ENCODE measurements at places on chromosomes 6 and 20.
A peak's percentile ranks its signal among the peaks of the same experiment; 100 is the strongest.

DNA sequence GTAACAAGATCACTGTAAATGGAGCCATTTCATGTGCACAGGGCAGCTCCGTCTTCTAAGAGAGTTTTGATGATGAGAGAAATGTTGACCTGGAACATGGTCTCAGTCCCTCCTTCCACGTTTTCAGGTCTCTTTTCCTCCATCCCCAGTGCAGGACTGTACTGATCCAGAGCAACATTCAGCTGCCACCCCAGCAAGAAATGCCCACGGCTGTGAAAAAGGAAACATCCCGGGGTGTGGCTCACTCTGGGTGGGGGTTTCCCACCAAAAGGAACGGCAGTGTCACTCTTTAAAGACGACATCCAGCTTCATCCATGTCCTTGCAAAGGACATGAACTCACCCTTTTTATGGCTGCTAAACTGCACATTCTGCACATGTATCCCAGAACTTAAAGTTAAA, 92.6 kb downstream of the ERMARD start:
- no peak for DNase-seq

DNA sequence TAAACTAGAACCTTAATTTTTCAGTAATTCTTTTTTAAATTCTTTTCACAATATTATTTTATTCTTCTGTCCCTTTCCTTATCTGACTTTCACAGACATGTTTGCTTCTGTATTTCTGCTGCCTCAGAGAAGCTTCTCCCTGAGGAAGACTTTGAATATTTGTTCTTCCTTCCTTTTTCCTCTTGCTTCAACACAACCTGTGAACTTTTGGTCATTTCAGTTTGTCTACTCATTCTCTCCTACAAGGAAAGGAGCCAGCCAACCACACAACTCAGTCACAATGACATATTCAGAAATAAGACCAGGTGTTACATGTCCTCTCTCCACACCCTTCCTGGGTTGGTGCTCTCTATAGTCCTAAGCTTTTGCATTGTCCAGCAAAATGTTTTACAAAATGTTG, 310.4 kb downstream of the TFAP2B start:
- DNase-seq = no peak

- no peak for DNase-seq
Observed at GRCh38 chr6:98272060-98272459, 562.3 kb upstream of the POU3F2 start.

DNA sequence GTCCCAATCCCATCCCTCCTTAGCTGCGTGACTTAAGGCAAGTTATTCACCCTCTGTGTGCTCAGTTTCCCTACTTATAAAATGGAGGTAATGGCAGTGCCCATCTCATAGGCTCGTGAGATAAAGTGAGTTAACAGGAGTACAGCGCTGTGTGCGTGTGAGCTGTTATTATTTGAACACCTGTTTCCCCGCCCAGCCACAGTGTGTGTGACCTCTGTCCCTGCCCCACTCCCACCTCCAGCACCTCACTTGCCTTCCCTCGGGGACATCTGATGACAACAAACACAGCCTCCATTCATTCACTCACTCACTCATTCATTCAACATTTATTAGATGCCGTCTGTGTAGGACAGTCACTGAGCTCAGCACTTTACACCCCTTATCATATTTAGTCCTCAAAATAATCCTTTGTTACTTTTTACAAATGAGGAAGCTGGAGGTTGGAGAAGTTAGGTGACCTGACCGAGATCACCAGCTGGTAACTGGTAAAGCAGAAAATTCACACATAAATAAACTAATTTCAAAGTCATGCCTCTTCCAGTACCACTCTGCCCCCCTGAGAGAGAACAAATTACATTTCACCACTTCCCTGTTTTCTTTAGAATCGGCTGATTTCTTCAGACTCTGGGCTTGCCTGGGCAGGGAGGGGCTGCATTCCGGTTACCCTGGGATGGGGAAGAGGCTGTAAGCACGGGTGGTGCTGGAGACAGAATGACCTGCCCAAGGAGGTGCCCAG, 58.6 kb downstream of the CPNE5 start:
- DNase-seq = no peak

DNA sequence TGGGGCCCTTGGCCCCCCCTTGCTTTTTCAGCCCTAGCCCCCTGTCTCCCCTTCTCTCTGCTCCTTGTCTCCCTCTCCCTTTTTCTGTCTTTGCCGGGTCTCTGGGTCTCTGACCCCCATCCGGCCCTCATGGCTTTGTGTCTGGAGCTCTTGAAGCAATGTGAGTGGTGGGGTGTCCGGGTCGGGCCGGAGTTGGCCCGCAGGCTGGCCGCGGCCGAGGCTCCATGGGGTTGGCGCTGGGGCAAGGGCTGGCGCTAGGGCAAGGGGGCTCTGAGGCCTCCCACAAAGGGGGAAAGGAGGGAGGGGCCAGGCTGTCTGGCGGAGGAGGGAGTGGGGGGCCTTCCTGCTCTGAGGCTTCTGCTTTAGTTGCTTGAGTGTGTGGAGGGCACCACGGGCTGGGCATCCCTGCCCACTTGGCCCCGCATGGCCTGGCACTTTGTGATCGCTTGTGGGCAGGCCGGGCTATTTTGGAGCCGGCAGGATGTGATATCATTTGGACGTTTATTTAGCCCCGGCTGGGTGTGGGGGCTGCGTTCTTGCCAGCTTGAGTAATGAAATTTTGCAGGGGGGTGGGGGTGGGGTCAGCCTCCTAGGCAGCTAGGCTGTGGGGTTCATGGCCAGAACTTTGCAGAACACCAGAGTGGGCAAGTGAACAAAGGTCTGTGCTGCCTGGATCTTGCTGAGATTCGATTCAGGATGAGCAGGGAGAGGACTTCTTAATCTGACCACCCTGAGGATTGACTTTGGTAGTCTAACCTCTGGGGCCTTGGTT, 78.7 kb upstream of the MYL9 start:
- DNase-seq = peak; percentile 48

- no peak for DNase-seq
Observed at GRCh38 chr6:145744619-145745018, 9.3 kb upstream of the EPM2A start.

DNA sequence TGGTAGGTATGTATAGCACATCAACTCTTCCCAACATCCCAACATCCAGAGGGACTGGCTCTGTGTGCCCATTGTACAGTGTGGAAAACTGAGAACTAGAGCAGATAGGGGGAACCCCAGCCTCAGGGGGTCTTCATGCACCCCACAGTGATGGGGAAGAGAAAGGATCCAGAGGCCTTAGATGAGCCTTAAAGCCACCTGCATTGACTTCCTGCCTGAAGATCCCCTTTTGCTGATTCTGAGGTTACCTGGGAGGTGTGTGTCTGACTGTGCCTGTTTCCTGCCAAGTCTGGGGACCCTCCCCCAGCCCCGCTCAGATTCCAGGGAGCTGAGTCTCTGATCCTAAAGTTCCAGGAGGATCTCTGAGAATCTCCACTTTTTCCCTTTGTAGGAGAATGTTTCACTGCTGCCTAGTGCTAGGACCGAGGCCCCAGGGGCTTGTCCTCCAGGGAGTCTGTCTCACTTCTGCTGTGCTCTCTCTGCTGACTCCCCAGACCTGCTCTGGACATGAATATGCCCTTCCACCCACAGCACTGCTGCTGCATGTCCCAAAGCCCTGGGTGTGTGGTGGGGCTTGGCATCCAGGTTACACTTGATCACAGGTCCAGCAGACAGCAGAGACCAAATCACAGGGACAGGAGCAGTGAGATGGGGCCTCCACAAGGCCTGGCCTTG, 12.8 kb upstream of the PGC start:
- no peak for DNase-seq

DNA sequence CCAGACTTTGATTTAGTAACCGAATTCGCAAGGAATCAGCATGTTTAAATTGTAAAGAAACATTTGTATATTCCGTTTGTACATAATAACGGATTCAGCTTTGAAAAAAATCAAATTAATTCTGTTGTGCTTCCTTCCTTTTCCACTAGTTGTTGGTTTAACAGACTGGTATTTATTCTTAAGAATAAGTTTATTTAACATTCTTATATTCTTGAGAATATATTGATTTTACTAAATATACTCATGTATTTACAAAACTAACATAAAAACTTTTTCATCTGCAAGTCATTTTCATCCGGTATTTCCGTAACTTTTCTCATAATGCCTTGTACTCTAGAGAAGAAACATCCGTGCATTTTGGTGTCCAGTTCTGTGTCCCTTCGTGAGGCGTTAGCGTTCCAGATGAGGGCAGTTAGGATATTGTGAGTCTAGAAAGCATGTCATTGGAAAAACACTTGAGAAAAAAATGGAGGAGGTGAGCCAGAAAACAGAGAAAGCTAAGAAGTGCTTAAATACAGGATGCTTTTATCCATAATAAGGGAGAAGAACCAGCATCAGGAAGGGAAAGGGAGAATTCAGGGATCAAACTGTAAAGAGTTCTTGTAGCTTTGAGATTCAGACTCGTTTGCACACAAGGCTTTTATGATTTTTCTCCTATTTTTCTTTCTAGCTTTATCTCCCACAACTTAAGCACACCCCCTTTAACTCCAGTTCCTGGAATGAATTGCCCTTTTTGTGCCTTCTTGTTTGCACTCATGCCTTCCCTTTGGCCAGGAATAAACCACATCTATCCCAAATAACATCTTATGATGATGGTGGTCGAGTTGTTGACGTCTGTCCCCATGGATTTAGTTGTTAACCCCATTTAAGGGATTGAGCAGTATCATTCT, 1.8 kb downstream of the WRNIP1 start:
- no peak for DNase-seq

GRCh38 chr20:11200423-11200822, 526.6 kb upstream of the JAG1 start:
- DNase-seq = no peak

DNA sequence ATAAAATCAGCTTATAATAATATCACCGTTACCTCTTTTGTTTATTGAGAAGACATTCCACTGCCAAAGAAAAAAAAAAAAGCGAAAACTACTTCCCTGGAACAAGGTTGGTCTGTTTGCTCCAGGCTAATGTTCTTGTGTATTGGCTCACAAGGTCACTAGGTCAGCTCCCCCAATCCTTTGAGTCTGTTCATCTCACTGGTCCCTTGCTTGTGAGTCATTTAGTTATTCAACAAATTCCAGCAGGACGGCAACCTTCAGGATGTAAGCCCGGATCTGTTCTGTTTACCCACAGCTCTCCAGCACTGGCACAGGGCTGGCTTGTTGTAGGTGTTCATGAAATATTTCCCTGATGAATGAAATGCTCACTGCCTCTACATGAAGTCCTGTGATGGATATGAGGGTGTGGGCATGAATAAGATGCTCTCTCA, 3.3 kb downstream of the ARHGAP40 start:
- no peak for DNase-seq

GRCh38 chr6:56637640-56638039, 5.0 kb downstream of the DST start:
- peak; percentile 73 for DNase-seq

DNA sequence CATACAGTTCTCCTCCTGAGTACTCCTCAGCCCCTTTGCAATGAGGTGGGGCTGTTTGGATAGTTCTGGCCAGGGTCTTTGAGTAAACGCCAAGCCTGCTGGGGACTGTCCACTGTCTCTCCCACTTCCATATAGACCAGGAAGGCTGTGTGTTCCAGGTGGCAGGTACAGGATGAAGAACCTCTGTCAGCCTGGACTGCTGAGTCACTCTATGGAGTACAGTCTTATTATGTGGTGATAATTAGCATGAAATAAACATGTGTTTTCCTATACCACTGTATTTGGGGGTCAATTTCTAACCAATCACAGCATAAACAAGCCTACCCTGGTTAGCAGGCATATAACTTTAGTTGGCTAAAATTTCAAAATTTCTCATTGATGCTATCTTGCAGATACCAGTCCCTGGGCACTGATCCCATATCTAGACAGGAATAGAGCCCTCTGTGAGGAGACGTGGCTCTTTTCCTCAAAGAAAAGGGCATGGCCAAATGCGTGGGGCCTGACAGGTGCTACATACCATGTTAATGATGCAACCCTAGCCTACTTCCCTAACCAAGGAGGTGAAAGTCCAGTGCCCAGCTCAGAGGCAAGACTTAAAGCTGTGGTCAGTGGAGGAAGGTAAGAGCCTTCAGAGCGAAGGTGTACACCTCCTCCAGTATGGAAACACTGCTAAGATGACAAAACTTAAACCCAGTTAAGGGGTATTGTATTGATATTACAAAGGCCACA, 4.5 kb upstream of the ALDH8A1 start:
- no peak for DNase-seq

DNA sequence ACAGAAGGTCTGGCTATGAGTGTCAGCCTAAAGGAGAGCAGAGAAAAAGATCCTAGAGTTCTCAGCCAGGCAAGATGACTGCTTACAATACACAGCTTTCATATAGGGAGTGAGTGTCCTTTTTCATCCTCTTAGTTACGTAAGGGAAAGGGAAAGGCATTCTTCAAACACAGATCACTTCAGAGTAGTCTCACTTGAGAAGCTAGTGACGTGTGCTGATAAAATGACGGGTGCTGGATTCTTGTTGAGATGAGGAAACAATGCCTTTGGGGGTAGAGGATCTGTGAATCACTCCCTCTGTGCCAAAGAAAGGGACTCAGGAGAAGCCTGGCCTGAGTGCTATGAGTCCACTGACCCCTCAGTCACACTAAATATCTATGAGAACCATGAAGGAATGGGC, 117.3 kb downstream of the QRSL1 start:
- no peak for DNase-seq

- DNase-seq = no peak
Observed at GRCh38 chr20:32969356-32970114, 34.7 kb downstream of the SUN5 start.

GRCh38 chr6:33375143-33375671, 16.4 kb upstream of the KIFC1 start:
- peak; percentile 92 for DNase-seq

GRCh38 chr20:3749087-3749688, 16.7 kb downstream of the HSPA12B start:
- no peak for DNase-seq

DNA sequence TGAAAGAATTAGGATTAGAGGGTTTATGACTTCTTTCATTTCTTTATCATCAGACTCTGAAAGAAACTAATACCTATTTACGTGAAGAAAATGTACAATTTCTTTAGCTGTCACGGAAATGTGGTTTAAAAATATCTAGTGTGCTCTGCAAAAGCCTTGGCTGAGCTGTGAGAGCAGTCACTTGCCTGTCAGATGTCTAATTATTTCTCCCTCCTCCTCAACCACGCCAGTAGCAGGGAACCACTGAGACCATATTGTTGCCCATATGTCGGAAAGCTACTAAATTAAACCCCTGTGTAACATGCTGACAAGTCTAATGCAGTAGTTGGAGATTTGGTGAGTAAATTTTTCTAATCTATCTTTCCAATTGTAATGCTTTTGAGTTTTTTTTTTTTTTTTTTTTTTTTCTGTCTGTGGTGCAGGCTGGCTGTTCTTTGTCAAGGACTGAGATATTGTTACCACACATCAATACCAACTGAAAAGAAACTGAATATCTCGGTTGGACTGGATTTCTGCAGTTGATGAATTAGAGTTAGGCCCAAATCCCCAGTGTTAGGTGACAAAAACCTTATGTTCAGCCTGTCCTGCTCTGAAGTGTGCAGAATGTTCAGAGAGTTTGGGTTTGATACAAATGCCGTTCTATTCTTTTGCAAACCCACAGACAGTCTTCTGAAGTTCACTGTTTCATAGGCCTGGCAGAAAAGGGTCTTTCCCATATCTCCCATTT, 302.9 kb upstream of the SYNCRIP start:
- no peak for DNase-seq

GRCh38 chr20:50237349-50237748, 46.7 kb downstream of the CEBPB start:
- no peak for DNase-seq

- no peak for DNase-seq
Observed at GRCh38 chr20:2418388-2418787, 37.7 kb downstream of the TGM6 start.
